ENCODE measurements at places on chromosomes 1 and 21.

DNA sequence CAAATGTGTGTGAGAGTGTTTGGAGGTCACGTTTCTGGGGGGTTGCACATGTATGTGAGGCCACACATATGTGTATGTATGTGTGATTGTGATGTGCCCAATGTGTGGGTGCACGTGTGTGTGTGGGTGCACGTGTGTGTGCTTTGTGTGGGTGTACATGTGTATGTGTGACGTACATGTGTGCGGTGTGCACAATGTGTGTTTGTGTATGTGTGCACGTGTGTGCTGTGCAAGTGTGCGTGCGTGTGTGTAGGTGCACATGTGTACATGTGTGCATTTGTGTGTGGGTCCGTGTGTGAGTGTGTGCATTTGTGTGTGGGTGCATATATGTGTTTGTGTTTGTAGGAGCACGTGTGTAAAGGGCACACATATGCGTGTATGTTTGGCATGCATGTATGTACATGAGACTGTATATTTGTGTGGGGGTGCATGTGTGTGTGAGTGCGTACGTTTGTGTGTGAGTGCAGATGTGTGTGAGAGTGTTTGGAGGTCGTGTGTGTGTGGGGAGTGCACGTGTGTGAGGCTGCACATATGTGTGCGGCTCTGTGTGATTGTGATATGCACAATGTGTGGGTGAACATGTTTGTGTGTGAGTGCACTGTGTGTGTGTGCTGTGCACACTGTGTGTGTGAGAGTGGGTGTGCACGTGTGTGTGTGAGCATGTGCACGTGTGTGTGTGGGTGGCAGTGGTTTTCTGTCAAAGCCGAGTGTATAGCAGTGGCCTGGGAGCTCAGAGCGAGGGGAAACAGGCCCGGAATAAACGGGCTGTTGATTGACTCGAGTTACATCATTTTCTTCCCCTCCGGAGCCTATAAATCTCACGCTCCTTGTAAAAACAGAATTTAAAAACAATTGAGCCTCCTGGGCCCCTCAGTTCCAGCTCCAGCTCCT, 132.7 kb upstream of the ARHGEF16 start:
- no peak for DNase-seq

GRCh38 chr21:42601656-42602055, 51.8 kb upstream of the PDE9A start:
- DNase-seq = no peak

DNA sequence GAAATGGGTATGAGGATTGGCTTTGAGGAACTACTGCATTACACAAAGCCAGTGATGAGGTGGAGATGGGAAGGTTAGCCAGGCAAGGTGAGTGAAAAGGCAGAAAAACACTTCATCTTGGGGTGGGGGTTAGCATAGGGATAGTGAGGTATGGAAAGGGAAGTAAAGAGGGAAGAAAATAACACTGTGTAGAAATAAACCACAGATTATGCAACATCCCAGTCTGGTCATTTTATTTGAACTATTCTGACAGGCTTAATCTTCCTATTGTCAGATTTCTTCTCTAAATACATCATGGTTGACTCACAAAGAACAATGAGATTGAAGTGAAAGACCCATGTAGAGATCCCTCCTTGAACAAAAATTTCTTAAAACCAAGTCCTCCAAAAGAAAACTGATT, 640.2 kb downstream of the PTPRC start:
- no peak for DNase-seq

- no peak for DNase-seq
Measured at GRCh38 chr1:212702672-212703071, 3.0 kb upstream of the BATF3 start.

DNA sequence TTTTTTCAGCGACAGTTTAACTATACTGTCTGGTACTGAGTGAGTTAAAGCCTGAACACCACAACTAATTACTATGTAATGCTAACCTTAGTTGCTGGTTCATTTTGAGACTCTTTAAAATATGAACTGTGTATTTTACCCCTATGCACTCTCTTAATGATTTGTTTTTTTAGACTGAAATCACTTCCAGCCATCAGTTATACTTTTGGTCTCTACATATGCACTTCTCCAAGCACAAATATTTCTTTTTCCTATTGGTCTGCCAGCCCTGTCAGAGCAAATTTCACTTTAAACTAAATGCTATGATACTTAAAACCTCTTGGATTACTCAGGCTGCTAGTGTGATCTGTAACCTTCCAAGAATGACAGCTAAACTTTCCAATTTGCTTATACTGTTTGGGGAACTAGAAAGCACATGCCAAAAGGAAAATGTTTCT, 38.1 kb upstream of the SCYL3 start:
- DNase-seq = no peak

DNA sequence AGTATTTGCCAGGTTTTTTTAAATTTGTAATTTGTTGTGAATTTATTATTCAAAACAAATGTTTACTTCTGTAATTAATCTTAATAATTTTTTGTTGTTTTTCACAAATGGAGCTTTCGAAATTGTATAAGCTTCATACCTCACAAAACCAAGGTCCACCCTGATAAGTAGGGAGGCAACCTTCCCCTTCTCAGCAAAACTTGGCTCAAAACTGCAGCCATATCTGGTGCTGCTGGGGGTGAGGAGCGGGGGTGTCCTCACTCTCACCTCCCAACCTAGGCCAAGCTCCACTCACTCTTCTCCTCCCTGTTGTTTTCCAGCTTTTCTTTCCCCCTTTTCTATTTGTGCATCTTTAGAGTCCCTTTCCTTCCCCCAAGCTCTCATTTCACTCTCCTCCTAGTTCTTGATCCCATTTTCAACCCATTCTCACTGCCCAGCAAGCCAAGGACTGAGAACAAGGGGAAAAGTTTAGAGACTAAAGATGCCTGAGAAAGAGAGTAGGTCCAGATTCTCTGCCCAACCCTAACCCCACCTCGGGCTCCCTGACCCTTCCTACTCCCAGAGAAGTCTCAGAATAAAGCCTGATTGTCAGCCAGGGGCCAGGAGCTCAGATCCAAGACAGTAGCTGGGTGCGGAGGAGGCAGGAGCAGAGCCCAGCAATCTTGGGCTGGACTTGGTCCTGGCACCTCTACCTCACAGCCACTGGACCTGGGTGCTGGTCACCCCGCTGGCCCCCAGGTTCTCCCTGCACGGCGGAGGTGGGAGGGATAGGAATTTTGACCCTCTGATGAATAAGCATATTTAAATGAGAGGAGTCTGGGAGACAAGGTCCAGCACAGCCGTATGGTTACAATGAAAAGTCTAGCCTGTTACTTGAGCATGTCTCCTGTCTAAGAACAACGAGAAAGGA, 8.3 kb upstream of the CFAP45 start:
- no peak for DNase-seq

GRCh38 chr21:36104317-36105300, 30.3 kb upstream of the CBR3 start:
- DNase-seq = peak; percentile 83

- no peak for DNase-seq
Measured at GRCh38 chr21:17492415-17493168, 20.3 kb upstream of the CXADR start.

GRCh38 chr1:67759692-67760029, 73.6 kb downstream of the GNG12 start:
- no peak for DNase-seq

DNA sequence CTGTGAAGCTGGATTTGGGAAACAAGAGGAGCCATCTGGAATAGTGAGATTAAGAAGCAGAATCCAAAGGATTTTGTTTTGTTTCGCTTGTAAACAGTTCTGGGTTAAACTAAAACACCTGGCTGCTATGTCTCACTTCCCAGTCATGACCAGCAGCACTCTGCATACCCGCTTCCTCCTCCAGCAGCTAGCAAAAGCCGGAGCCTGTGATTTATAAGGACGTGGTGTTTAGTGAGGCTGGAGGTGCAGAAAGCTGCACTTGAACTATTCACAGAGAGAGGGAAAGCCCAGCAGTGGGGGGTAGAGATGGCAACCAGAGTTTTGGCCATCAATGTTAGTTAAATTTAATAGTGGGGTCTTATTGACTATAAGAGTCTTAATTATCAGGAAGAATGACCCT, 240.2 kb downstream of the AJAP1 start:
- DNase-seq = no peak

DNA sequence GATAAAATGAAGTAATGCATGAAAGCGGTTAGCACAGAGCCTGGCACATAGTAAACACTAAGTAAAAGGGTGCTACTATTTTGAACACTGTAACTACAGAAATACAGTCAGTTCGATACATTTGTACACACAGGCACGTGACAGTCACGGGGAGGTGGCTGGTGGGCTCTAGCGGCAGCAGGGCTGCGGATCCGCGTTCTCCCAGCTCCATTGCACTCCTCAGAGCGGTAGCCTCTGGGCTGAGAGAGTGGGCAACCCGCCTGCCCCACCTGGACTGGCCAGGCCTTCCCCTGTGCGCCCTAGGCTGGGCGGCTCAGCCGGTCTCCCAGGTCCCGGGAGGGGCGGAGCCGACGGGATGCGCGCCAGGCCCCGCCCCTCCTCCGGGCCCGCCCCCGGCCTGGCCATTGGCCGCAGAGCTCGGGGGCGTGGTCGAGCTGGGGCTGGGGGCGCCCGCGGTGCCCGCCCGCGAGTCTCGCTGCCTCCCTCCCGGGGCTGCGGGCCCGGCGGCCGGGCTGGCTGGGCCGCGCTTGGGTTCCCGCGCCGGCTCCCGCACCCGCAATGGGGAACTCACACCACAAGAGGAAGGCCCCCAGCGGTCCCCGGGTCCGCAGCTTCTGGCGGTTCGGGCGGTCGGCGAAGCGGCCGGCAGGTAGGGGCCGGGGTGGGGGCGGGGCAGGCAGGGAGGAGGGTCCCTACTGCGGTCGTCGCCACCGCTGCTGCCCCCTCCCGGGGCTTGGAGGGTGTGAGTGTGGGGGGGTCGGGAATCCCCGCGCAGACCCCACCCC, 51.2 kb upstream of the SYNC start:
- peak; percentile 41 for DNase-seq

DNA sequence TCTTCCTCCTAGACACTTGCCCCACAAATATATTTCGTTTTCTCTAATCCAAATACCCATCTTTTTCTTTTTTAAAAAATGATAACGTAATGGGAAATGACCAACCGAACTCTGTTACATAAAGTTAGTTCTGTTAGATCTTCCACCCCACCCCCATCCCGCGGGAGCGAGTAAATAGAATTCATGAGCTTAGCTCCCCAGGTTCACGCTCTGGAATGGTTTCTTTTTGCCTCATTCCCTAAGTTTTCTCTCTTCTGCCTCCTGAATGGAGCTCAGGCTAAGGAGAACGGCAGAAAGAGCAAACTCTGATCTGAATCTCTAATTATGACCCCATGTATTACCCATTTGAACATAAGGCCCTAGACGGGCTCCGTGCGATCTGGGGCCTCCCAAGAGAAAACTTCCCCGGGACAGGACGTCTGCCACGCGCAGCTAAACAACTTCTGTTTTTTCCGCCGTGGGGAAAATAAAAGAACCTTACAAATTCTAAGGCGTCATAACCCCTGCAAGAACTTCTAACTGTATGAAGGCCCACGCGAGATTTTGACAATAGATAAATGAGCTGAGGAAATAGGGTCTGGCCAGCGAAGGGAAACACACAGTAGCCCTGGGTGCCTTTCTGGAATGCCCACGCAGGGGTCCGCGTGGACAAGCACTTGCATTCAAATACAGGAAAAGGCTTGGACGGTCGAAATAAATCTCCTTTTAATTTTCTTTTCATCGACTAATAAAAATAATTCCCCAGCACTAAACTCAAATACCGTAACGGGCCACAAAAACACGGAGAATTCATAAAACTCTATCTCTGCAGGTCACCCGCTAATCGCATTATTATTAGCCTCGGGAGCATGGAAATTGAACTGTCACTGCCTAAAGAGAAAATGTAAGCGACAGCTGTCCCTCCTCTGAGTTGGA, 2.2 kb downstream of the TBX15 start:
- DNase-seq = no peak

- DNase-seq = no peak
Measured at GRCh38 chr1:244092964-244093638, 42.0 kb downstream of the ZBTB18 start.

DNA sequence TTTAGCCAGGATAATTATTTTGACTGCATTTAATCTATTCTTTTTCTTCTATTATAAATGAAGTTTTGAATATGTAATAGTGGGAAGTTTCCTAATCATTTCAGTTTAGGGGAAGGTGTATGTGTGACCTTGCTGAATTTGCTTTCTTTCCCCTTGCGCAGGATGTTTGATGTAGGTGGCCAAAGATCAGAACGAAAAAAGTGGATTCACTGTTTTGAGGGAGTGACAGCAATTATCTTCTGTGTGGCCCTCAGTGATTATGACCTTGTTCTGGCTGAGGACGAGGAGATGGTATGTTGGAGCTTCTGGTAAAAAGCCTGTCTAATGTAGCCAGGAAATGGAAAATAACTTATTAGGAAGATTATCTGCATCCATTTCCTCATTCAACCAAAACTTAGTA, 33.4 kb downstream of the GNAT2 start:
- DNase-seq = no peak

- DNase-seq = no peak
Measured at GRCh38 chr1:88976235-88976634, 16.2 kb downstream of the KYAT3 start.

DNA sequence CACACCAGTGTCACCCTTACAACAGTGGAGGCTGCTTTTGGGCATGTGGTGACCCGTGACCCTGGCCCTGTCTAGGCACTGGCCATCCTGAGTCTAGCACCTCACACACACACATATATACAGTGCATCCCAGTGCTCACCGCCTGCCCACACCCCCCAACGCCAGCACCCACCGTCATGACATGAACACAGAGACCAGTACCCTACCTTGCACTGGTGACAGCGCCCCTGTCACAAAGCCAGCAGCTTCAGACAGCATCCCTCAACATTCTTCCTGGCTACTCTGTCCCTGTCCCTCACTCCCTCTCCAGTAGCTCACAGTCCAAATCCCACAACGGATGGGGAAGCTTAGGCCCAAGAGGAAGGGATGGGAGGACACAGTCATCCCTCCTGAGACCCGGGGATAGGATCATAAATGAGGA, 27.1 kb downstream of the AHDC1 start:
- no peak for DNase-seq

DNA sequence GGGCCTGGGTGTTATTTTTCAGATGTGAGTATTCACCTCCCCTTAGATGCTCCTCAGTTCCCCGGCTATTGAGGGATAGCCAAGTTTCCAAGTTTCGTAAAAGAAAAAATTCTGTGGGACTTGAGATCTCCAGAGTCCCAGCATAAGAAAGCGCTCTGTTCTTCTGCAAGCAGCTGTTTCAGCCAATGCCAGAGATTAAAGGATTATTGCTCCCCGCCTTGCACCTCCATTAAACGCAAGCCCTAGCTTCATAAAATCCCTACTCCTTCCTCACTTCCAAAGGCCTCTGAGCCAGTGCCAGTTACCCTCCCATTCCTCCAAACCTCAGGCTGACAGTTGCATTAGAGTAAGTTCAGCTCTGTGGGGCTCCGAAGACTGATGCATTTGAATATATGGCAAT, 56.4 kb downstream of the CHIA start:
- DNase-seq = peak; percentile 7

- DNase-seq = no peak
Measured at GRCh38 chr21:16061194-16061593, 331.4 kb downstream of the USP25 start.

DNA sequence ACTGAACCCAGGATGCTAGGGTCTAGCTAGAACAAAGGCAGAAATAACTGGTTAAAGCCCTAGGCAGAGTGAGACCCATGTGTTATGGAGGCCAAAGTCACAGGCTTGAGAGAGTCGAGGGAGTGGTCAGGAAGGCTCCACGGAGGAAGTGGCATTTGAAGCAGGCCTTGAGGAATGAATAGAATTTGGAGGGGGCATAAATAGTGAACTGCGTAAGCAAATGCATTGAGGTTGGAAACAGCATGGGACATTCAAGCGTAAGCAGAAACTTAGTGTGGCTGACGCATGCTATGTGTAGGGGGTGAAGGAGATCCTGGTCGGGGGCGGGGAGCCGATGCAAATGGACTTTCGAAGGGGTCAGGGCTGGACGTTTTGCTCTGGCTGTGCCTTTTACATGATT, 11.5 kb downstream of the AZIN2 start:
- DNase-seq = no peak

Measured in globus pallidus (tissue), 1 donor.